IPS DF 19.7 (cell line): ENCODE measurements at places on chromosomes 3 and 15.
A peak's percentile ranks its signal among the peaks of the same experiment; 100 is the strongest.

DNA sequence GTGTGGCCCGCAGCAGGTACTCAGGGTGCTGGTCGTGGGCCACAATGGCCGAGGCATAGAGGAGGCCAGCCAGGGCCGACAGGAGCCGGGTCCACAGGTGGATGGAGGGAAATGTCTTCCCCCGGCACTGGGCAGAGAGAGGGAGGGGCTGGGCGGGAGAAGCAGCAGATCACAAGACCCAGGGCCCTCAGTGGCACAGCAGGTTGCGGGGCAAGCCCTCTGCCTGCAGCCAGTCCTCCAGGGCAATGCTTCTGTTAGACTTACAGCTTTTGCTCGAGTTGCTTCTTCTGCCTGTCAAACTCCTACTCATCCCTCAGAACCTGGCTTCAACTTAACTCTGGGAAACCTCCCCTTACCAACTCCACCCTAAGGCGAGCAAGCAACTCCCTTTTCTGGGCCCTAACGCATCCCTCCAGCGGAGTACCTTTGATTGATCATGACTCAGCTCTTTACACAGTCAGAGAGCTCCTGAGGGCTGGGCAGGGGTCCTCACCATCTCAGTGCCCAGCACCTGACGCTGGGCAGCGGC lies 16.0 kb downstream of the TMEM44 start:
- no peak for DNase-seq

DNA sequence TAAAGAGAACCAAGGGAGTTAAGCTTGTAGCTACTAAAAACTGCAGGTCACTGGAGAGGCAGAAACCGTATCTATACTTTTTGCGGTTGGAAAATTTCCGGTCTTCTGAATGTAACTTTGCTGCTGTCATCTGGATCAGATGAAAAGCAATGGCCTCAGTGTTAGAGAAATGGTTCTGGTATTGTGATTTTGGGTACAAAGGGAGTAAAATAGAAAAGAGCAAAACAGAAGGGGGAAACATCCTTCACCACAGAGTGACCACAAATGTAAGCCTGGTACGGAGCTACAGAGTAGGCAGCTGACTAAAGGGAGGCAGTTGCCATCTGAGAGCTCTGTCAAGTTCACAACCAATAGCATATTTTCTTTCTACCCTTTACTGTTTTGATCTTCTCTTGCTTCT lies 5.6 kb downstream of the CD96 start:
- no peak for DNase-seq

DNA sequence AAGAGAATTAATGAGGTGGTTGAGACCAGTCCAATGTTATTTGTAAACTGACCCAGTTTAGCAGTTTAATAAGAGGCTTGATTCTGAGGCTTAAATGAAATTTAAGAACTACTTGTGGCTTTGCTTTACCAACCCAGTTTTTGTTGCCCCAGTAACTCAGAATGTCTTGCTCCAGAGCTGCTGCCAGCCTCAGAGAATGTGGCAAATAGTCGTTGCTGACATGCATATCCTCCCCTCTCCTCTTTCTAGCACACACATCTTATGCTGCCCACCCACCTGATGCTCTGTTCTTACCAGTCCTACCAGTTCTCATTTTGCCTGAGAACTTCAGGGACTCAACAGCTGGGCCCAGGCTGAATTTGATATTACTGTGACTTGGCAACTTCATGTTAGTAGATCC lies 92.4 kb upstream of the TSC22D2 start:
- DNase-seq = no peak

DNA sequence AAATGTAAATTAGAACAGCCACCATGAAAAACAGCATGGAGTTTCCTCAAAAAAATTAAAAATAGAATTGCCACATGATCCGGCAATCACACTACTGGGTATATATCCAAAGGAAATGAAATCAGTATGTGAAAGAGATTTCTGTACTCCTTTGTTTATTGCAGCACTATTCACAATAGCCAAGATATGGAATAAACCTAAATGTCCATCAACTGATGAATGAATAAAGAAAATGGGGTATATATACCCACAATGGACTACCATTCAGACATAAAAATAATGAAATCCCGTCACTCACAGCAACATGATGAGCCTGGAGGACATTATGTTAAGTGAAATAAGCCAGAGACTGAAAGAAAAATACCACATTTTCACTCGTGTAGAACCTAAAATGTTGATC lies 296.9 kb downstream of the RAP2B start:
- no peak for DNase-seq

- DNase-seq = no peak
These were observed 94.3 kb downstream of the TBC1D2B start for GRCh38 chr15:77983091-77983707.

- no peak for DNase-seq
These were observed 235.5 kb downstream of the CTNNB1 start for GRCh38 chr3:41434781-41435180.

- no peak for DNase-seq
These were observed 11.2 kb downstream of the DCBLD2 start for GRCh38 chr3:98890181-98890835.

DNA sequence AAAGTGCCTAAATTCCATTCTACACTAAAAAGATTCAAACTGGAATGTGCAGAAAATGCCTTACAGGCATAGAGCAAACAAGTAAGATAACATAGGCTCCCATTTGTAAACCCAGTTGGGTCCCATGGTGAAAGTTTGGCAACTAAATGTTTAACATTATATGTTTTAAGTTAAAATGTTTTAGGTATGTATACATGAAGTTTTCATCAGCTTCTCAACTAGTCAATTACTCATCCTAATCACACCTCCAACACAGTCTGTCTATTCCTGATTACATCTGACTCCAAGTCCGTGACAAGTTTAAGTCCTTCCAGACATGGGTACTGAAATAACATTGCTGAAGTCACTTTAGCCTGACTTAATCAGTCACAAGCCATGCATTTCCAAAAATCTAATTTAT lies 25.0 kb downstream of the MYLK start:
- no peak for DNase-seq

DNA sequence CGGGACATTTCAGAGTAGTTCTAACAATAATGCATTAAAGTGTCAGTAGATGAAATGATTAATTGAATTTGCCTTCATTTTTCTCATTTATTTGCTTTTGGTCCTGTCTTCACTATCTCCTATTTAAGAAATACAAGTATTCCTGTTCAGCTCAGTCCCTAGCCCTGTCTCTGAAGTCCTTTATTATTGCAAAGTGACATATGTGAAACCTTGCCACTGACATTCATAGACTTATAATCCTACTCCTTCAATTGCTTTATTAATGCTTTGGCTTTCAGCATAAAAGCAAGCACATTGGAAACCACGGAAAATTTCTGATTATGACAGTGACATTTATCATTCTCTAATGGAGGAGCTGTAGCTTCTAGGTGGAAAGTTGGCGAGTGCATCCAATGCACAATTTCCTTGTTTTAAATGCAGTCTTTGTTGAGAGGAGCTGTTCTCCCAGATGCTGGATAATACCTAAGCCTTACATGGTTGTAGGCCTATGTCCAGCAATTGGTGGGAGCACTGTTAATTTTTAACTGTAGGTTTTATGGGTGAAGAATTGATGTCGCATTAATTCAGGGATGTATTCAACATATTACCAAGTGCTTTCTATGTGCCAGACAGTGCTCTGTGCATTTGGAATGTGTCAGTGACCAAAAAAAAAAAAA lies 337.8 kb downstream of the FEZF2 start:
- no peak for DNase-seq

- DNase-seq = no peak
These were observed 244.2 kb upstream of the SLITRK3 start for GRCh38 chr3:165440380-165440779.

DNA sequence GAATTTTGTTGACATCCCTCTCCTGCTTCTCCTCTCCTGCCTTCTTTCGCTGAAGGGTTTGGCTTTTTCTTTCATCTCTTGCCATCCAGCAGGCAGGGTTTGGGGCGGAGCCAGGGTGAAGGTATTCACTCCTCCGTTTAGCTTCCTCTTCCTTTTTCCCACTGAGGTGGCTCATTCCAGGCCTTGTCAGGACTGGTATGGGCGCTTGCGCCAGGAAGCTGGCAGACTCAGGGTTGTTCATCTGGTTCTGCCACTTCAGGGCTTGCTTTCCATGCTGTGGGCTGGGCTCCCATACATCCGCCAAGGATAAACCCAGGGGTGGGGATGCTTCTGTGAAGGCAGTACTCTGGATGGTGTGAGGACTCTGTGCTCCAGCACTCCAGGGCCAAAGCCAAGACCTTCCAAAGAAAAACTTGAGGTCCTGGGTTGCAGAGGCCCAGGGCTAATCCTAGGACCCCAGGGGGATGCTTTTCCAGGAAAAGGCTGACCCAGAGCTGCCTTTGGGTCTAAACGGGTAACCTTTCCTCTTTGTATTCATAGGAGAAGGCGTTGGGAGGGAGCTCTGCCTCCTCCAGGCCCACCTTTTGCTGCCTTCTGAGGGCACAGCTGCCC lies 7.7 kb upstream of the AMOTL2 start:
- DNase-seq = no peak

DNA sequence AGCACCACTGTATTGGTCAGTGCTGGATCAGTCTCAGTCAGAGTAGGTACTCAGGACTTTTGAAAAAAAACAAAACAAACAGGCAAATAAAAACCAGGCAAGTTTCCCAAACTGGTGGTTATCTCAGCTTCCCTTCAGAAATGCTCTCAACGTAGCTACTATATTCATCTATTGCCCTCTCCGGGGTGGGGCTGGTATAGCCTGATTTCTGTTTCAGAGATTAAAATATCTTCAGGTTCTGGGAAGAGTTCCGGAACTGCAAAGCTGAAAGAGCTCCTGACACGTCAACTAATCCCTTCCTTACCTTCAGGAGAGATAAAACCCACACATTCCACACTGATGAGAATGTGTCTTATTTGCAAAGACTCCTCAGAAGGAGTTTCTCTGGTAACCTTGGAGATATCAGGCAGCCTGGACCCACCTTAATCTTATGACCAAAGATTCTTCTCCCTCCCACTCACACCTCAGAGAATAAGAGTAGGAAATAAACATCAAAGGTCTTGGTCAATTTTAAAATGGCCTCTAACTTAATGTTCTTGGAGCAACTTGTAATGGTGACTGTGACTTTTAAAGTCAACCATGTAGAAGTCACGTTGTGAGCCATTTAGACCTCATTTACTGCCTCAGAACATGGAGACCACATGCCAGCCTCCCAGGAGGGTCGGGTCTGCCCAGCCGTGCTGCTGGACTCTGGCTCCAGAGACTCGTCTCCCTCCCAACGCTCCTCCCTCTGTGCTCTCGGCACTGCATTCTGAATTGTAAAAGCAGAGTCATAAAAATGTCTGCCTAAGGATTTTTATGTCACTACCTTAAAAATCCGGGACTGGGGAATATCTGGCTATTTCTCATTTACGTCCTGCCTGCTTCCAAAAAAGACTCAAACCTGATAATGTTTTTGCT lies 53.8 kb downstream of the CDCP1 start:
- DNase-seq = no peak

DNA sequence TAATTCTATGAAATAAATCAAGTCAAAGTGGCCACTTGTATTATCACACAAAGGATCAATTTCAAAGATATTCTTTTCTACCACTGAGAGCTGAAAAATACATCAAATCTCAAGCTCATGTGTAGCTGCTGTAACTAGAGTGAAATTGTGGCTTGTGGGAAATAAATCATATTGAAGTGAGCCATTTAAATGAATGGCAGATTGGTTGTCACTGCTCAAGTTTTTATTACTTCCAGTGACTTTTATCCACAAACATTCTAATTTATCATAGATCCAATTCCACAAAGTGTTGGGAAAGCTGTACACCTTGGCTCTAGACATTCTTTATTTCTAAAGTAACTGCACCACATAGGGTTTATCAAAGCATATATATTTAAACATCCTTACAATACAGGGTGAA lies 285.4 kb downstream of the CNTN3 start:
- DNase-seq = no peak

DNA sequence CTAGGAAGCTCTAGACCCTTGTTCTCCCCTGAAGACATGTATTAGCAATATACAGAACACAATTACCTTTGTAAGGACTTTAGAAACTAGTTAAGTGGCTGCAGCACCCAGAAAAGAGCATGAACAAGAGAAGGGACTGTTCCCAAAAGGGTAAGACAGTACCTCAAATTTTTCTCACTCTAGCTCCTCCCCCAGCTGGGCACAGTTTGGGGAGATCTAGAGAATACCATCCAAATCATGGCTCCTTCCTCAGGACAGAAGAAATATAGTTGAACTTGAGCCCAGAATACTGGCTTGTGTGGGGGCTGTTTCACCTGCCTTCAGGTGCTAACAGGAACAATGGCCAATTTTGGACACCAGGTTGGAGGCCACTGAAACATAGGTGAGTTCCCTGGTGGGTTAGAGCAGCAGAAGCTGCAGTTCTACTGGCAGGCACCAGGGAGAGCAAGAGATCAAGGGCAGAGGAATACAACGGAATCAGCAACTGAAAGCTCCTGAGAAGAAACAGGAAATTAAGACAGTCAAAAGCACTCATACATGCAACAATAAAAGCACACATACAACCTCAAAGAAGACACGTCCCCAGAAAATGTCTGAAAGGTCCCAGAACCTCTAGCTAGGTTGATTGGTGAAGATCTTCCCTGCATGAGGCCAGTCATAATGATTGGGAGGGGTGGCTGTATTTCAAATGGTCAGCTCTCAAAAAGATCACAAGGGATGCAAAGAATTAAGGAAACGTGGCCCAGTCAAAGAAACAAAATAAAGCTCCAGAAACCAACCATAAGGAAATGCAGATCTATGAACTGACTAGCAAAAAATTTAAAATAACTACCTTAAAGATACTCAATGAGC lies 104.9 kb upstream of the ASB14 start:
- peak; percentile 35 for DNase-seq

DNA sequence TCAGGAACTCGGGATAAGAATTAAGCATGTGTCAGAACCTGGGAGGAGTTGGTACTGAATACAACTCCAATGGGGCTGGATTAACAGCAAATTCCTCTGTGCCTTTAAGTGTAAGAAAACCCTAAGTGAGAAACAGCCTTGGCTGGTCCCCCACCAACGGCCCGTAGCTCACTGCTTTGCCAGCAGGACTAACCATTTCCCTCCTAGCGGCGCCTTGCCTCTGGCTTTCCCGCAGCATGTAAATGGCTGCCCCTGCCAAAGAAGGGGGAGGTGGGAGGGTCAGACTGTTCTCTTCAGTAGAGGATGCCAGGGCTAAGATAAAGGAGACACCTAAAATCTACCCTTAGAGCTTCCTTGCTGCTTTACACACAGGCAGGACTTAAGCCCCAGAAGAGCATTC lies 51.0 kb upstream of the SH3GL3 start:
- no peak for DNase-seq

- no peak for DNase-seq
These were observed 15.4 kb downstream of the CHST14 start for GRCh38 chr15:40486066-40486770.

DNA sequence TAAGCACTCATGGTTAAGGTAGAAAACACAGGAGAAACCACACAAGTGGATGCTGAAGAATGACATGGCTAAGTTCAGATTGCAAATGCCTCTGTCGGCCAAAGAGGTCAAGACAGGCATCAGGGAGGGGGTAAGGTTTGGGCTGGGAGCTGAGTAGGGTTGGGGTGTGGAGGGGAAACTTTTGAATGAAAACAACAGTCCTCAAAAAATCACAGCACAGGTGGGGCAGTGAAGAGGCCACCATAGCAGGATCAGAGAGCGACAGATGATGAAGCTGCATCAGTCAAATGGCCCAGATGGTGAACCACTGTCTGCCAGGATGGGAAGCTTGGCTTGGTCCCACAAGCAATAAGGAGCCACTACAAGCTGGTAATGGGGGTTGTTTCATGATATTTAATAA lies 74.9 kb downstream of the ADCY5 start:
- no peak for DNase-seq

GRCh38 chr3:89699229-89699628 lies 591.8 kb downstream of the EPHA3 start:
- DNase-seq = no peak

- DNase-seq = no peak
These were observed 81.2 kb downstream of the ANO10 start for GRCh38 chr3:43540624-43541023.

GRCh38 chr3:168342946-168343850 lies 247.5 kb upstream of the GOLIM4 start:
- DNase-seq = no peak
